HT1080 (cell line): ENCODE measurements at places on chromosomes 12 and 14. TPM values are rescaled to one million over a fixed set of nuclear protein-coding genes. Genes with fewer than 3 reads are reported as not detected.

Gene GPR137C
- total RNA-seq: 0.16 and 0.20 TPM in 2 replicates

Gene NOXRED1
- total RNA-seq: 0.07 TPM in 1 of 2 replicates, not detected in the other

Gene RHEBL1
- total RNA-seq: 5.1 and 5.2 TPM in 2 replicates

Gene TMTC2
- total RNA-seq: 1.6 and 1.7 TPM in 2 replicates

Gene HELB
- total RNA-seq: 1.1 and 1.4 TPM in 2 replicates

Gene SYNDIG1L
- total RNA-seq: not detected in 2 replicates

Gene ENDOU
- not detected in 2 replicates for total RNA-seq

Gene INHBC
- 0.13 and 0.37 TPM in 2 replicates for total RNA-seq

Gene LMO3
- not detected in 2 replicates for total RNA-seq

Gene HCAR3
- not detected in 2 replicates for total RNA-seq

Gene C12orf60
- 1.7 and 3.8 TPM in 2 replicates for total RNA-seq

Gene MRPL42
- total RNA-seq: 127 and 135 TPM in 2 replicates

Gene GALNT6
- total RNA-seq: 58.9 and 60.2 TPM in 2 replicates

Gene MGP
- total RNA-seq: 0.23 and 0.90 TPM in 2 replicates

Gene RBP5
- total RNA-seq: not detected in 2 replicates

Gene LRTM2
- not detected in 2 replicates for total RNA-seq

Gene CAMKK2
- total RNA-seq: 12.0 and 13.0 TPM in 2 replicates

Gene FITM1
- 0.63 TPM in 1 of 2 replicates, not detected in the other for total RNA-seq

Gene DIO2
- 0.61 and 0.90 TPM in 2 replicates for total RNA-seq

Gene RNFT2
- total RNA-seq: 5.6 and 6.0 TPM in 2 replicates

Gene CLEC2A
- total RNA-seq: not detected in 2 replicates

Gene SLC39A5
- total RNA-seq: 0.71 TPM in 1 of 2 replicates, not detected in the other

Gene LMNTD1
- total RNA-seq: not detected in 2 replicates
